Activated CD4-positive, alpha-beta T cell treated with anti-CD3 and anti-CD28 coated beads, Interleukin-2, Interleukin-6, amounts not matched to agents 100 ng/mL and 50 ng/mL, durations not matched to agents 16 hours and 8 hours (primary cell): ENCODE measurements at places on chromosomes 16 and 17.
A peak's percentile ranks its signal among the peaks of the same experiment; 100 is the strongest.

DNA sequence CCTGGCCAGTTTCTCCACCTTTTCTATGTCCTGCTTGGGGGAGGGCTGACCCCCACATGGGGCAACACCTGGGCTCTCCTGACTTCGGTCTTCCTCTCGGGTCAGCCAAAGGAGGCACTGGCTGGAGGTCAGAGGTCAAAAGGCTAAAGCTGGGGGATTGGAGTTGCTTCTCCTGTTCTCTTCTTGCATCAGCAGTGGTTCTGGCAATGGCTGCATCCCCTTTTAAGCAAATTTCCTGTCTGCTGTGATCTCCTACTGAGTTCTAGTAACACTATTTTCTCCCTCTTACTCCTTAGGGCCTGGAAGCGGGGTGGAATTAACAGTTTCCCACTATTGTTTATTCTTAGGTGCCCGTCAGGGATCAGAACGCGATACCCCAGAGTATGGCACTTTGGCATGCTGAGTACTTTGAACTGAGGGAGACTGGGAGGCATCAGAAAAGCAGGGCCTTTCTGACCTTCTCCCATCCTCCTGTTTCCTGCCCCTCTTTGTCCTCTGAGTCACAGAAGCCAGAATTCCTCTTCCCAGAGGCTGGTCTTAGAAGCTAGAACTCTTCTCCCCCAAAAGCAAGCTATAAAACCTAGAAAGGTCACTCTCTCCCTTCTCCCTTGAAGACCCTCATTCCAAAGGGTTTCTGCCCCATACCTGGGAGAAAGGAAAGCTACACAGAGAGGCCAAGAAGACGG is 268.2 kb downstream of the STX8 start:
- no peak for DNase-seq

DNA sequence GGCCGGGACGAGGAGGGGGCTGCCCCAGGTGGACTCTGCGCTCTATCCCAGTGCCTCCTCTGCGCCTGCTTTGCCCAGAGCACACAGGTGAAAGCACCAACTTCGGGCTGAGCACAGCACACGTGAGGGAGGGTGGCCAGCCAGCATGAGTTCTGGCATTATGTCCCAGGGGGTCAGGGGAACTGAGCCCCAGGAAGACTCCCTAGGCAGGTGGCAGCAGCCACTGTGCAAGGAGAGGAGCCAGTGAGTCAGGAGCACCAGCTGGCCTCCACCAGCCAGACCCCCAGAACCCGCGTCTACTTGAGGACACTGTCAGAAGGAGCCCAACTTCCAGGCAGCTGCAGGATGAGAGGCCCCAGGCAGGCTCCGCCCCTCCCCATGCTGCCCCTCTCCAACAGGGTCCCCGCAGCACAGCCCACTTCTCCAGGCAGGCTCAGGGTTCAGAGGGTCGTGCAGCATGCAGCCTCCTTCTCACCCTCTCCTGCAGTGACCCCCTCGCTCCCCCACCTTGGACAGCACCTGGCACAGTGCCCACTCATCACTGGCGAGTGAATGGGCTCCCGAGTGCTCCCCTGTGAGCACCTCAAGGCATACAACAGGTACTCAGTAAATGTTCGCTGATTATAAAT is 44.2 kb upstream of the RASD1 start:
- no peak for DNase-seq

DNA sequence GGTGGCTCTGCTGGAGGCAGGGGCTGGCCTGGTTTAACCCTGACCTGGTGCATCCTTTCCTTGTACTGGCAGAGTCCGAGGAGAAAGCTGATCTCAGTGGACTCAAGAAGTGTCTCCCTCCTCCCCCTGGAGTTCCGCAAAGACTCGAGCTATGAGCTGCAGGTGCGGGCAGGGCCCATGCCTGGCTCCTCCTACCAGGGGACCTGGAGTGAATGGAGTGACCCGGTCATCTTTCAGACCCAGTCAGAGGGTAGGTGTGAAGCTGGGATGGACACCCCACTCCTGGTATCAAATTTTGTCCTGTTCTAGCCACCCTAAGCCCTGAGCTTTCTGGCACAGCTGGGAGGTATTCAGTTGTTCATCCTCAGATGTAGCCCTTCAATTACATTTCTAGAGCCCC is 42.5 kb downstream of the IL21R start:
- no peak for DNase-seq

DNA sequence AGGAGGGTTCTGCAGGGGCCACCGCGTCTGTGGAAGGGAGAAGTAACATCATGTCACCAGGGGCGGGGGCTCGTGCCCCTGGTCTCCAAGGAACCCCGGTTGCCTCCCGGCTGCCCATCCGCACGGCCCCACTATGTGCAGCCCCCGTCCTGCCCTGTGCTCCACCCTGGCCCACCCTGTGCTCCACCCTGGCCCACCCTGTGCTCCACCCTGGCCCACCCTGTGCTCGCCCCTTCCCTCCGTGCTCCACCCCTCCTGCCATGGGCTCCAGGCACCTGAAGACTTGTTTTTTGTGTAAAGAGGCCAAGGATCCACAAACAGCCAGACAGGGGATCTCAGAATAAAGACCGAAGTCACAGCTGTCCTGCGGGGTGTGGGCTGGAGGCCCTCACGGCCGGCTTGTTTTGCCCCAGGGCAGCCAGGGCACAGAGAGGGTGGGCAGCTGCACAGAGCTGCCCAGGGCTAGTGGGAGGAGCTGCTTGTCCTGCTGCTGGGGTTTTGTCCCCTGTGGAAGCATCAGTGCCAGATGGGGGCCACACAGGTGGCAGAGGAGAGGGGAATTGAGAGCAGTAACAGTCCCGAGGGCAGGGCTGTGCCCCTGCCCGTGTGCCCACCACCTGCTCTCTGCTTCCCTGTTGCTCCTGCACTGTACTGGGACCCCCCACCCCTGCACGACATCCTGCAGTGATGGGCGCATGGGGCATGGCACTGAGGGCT is 147.0 kb upstream of the CIBAR2 start:
- no peak for DNase-seq

DNA sequence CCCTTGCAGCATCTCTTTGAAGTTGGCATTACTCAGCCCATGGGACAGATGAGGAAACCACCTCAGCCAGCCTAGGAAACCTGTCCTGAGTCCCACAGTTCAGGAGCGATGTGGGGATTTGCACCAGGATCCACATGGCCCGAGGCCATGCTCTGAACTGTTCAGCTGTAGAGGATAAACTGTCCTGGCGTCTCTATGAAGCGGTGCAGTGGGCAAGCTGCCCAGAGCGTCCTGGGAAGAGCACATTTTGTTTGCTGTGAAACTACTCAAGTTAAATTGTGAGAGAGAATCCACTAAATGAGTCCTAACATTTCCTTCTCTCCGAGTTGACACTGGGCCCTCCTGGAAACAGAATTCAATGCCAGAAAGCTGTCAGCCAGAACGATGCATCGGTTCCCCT is 276.6 kb upstream of the TNRC6C start:
- no peak for DNase-seq

- DNase-seq = no peak
These were observed 56.7 kb downstream of the ZNF423 start for GRCh38 chr16:49799172-49799571.

DNA sequence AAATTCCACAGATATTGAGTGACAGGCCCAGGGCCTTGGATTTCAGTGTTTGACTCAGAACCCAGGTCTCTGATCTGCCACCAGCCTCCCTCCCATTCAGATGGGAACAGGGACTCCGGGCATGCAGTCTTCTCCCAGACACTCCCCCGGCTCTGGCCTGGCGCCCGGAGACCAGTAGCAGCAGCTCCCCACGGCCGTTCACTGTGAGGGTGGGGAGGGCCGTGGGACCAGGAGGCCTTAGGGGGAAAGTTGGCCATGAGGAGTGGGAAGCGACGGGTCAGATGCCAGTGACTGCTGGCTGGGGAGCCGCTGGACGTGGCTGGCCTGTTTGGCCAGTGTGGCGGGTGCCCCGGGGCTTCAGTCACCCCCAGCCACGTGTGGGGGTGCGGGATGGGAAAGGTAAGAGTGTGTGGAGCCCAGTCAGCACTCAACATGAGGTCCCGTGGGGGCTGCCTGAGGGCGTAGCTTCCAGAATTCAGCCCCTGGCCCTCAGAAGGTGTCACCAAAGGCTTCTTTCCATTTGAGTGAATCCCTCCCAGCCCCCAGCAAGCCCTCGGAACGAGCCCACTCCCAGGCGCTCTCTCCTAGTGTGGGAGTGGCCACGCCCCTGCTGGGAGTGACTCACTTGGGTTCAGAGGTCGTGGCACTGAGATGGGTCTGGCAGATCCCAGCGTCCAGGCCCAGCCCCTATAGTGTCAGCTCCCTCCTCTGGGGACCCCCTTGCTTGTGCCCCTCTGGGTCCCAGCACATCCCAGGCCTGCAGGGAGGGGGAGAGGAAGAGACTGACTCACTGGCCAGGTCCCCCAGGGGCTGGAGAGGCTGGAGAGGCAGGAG is 309.4 kb downstream of the SEC14L1 start:
- peak; percentile 81 for DNase-seq

DNA sequence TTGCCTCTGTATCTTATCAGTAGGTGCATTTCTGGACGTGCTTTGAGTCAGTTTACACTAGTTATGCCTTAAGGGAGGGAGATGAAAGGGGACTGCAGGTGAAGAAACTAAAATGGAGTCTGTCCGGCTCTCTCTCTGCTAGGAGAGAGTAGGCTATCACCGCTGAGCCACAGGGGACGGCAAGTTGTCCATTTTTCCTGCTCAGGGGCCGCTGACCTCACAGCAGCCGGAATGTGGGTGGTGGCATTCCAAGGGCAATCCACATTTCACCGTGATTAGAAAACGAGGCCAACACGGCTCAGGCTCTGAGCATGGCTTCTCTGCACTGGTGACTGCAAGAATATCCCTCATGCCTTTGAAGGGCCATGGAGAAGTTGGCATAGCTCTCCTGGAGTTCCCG is 19.0 kb upstream of the KLHDC4 start:
- no peak for DNase-seq

DNA sequence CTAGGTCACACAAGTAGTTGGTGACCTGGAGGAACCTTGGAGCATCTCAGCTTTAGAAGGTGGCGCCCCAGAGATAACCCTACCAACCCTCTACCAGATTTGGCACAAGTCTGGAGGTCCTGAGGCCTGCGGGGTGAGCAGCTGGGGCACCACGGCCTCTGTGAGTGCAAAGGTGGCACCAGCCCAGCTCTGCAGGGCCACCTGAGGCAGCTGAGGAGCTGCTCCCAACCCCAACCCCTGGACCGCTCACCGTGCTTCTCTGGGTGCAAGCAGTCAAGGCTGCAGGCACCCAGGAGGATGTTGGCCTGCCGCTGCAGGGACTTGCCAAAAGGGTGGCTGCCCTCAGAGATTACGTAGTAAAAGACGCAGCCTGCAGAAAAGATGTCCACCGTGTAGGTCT is 28.4 kb upstream of the ICAM2 start:
- DNase-seq = no peak

DNA sequence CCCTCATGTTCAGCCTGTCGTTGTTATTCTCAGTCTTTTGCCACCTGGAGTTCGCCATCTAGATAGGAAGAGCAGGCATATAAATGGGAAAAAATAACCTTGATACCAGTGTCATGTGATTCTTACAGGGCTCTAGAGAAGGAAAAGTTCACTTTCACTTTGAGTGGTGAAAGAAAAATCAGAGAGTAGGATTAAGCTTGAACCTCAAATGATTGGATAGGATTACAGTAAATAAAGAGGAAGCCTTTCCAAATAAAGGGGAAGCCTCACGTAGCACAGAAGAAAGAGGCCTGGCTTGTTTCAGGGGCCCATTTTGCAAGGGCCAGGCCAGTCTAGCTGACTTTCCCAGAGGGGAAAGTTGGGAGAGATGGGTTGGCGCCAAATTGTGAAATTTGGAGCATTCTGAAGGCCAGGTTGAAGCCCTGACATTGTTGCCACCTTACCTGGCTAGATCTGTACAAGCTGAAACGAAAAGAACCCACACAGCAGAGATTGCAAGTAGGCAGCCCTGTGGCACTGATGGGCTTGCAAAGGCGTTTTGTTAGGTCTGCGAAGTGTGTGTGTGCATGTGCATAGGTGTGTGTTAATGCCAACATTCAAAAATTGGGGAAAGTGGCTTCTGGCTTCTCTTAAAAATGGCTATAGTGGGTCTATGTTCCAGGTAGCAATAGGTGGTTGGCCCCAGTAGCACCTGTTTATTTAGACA is 38.8 kb downstream of the TMC6 start:
- DNase-seq = no peak

DNA sequence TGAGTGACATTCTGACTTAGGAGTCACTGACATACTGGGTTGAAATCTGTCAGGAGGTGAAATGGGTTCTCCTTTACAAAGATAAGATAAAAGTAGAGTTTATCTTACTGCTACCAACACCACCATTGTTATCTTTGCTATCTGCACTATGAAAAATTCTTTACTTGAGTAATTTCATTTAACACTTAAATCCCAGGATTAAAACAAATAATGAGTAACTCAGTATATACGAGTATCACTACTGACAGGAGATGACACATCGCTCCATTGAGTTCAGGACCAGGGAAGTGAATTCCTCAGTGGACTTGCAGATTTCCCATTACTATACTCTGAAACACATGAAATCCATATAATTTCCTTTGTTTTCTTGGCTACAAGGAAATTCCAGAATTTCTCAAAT is 242.1 kb upstream of the NLRP1 start:
- DNase-seq = no peak

- DNase-seq = no peak
These were observed 9.2 kb downstream of the CFAP97D1 start for GRCh38 chr17:43789482-43789881.

DNA sequence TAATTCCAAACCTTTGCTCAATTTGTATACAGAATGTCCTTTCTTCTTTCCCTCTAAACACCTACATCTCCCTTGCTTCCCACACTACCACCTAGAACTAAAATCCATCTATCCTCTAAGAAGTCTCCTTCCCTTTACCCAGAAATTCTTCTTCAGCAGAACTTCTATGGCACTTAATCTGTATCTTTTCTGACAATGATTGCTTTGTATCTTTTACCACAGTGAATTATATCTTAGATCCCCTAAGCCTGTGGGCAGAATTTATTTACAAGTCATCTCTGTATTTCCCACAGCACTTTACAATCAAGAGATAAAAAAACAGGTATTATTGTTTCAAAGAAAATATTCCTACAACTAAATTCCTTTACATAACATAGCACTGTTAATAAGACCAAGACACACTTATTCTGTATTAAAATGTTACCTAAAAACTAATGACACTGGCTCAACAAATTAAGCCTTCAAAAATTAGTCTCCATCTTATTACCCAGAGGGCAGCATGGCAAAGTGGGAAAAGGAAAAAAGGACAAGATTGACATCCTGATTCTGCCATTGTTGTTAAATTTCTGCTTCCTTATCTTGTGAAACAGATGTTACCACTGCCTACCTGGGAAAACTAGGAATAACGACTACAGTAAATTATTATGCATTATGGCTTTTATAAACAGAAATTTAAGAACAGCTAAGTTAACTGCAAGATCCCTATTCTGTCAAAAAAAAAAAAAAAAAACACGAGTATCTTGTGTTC is 42.8 kb downstream of the KANSL1 start:
- DNase-seq = no peak
